ENCODE measurements at places on chromosomes 13 and 19.

DNA sequence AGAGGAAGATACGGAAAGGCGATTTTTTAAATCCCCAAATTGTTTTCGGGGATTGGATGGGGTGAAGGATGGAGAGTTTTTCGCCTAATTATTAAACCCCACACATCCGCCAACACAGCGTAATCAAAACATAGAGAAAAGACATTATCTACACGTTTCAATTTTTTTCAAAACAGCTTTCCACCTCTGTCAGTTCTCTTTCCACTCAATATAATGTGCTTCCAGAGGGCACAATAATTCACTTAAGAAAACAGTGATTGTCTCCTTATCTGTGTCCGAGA is 435 bp upstream of the OBI1 start:
- DNase-seq, result no peak

- DNase-seq, result no peak
Observed at GRCh38 chr13:25922376-25922775, 129.4 kb downstream of the SHISA2 start.

GRCh38 chr19:610801-611480 is 21.3 kb downstream of the HCN2 start:
- peak; percentile 95 for DNase-seq

GRCh38 chr13:108402850-108403249 is 133.3 kb downstream of the TNFSF13B start:
- no peak for DNase-seq

DNA sequence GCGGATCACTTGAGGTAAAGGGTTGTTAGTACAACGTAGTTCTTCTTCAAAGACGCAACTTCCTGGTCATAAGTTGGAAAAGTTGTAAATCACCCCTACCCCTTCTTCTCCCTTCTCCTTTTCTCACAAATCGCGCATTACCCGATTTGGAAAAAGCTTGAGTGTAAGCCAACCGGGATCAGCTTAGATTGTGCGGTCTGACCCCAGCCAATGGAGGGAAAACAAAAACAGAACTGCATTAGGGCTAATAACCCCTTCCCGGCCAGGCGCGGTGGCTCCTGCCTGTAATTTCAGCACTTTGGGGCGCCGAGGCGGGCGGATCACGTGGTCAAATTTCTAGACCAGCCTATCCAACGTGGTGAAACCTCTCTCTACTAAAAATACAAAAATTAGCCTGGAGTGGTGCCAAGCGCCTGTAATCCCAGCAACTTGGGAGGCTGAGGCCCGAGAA is 806 bp downstream of the ZNF90 start:
- no peak for DNase-seq

GRCh38 chr13:37068962-37069361 is 9.5 kb upstream of the SUPT20H start:
- no peak for DNase-seq

- no peak for DNase-seq
Observed at GRCh38 chr19:18017275-18018083, 9.5 kb downstream of the ARRDC2 start.

All from CMK (cell line).